ENCODE measurements at places on chromosomes 6 and 20.

DNA sequence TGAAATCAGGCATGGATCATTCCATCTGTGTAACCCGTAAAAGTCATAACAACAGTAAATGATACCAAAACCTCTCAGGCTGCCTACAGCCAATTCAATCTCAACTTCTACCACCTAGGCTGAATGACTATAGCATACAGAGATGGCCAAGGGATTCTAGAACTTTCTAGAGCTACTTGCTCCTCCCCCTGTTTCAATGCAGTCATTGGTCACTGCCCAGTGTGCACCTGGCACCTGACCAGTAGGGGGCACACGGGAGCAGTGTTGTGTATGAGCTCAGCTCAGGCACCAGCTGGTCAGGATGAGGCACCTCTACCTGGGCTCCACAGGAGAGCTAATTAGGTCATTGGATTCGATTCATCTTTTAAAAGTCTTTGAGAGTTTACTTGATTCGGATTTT is 86.2 kb downstream of the PLEKHG1 start:
- DNase-seq = peak; percentile 50

- DNase-seq = no peak
These were observed 24.6 kb downstream of the RAMACL start for GRCh38 chr6:166561771-166562359.

GRCh38 chr20:54626126-54626525 is 150.7 kb downstream of the DOK5 start:
- no peak for DNase-seq

- no peak for DNase-seq
These were observed 153.7 kb downstream of the OR2B2 start for GRCh38 chr6:27758491-27758890.

DNA sequence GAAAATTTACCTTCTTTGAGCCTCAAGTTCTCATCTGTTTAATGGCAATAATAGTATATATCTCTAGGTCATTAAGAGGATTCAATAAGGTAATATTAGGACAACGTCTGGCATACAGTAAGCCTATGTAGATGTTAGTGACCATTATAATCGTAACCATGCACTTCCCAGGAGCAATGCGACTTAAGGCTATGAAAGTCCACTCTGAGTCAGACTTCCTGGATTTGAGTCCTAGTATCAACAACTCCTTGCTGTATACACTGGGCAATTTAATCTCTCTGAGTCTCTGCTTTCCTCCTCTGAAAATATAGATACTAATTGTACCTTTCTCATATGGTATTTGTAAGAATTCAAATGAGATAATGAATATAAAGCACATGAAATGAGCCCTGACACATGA is 168.1 kb upstream of the HDDC2 start:
- DNase-seq = no peak

DNA sequence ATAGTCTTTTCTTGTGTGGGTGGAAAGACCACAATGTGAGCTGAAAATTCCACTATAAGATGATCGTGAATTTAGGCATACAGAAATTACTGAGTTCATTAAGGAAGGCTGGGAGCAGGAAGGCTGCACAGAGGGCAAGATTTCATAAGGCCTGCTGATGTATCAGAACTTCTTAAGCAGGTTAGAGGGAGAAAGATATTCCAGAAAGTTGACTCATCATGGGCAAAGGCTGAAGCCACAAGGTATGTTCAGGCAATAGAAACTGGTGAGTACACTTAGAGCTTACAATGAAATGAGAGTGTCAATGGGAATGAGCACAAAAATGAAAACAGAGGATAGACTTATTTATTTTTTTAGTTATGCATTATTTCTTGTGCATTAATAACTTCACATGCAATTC is 618.6 kb downstream of the CBLN4 start:
- DNase-seq = no peak

- DNase-seq = no peak
These were observed 8.0 kb upstream of the WTAP start for GRCh38 chr6:159719287-159719686.

DNA sequence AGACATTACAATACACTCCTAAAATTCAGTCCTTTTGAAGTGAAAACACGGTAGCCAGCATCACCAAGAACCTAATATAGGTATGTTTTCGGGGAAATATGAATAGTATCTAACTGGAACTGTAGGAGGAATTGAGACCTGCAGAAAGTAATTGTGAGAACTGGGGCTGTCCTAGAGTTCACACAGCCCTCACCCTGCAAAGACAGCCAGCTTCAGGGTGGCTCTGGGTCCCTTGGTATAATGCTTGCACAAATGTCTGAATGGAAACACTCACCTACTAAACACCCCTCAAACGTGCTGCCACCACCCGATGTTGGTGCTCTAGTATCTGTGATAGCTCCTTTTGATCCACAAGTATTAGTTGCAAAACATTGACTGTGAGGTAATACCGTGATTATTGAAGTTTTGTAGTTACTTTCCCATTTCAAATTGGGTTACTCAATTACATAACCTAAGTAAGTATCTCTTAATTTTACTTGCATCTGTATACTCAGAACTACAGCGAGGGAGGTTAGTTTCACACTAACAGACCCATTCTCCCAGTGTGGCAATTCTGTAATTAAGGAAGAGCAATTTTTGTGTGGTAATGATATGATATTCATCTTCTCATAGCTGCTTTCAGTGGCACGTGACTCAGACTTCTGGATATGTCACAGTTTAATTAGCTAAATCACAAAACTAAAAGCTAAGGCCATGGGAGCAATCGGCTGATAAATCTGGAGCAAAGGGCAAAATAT is 129.5 kb downstream of the INSM1 start:
- DNase-seq = no peak

- no peak for DNase-seq
These were observed 54.6 kb upstream of the CST7 start for GRCh38 chr20:24894488-24894887.

- DNase-seq = no peak
These were observed 15.3 kb upstream of the SRSF6 start for GRCh38 chr20:43442282-43442880.

- no peak for DNase-seq
These were observed 215.4 kb upstream of the THBS2 start for GRCh38 chr6:169469028-169469427.

DNA sequence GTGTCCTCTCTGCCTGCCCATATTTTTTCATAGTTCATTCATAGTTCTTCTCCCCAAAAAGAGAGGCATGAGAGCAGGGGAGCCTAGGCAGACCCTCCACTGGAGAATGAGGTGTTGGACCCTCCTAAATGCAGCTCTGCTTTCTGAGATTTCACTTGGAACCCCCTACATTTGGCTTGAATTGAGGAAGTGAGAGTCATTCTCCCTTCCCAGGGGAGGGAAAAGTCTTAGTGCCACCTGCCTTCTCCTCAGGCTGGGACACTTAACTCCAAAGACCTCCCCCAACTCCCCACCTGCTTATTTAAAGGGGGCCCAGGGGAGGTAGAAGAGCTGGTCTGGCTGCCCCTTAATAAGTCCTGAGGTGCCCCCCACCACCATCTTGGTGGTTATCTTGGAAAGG is 78.2 kb downstream of the CHMP4B start:
- no peak for DNase-seq

- peak; percentile 89 for DNase-seq
These were observed 85.5 kb downstream of the TRIM27 start for GRCh38 chr6:28838289-28838633.

DNA sequence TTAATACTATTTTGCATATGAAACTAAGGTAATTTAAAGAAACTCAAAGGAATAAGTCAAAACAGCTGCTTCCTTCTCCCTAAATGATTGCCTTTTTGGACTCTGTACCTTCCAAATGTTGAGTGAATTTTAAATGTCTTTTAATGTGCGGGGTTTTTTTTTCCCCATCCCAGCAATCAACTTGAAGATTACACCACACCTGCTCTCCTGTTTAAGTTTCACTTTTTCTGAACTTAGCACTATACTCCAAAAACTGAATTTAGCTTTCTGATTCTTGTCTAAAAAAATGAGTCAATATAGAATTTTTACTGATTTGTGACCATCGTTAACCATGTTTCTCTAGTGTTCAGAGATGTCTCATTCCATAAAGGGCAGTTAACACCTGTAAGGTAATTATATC is 220.8 kb upstream of the THEMIS start:
- no peak for DNase-seq

DNA sequence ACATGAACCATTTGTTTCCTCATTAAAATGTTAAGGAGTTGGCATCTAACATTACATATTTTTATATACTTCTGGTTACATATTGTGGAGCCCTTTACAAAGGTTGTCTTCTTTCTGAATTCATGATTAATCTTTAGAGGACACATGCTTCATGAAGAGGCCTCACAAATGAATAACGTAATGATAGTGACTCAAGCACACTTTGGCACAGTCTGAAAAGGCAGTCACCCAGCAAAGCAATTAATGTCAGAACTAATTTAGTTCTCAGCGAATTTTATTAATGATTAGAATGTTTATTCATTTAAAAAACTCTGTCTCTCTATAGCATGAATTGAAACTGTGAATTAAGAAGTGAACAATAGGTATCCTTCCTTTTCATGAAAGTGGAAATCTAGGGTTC is 854.2 kb downstream of the PHF3 start:
- no peak for DNase-seq

DNA sequence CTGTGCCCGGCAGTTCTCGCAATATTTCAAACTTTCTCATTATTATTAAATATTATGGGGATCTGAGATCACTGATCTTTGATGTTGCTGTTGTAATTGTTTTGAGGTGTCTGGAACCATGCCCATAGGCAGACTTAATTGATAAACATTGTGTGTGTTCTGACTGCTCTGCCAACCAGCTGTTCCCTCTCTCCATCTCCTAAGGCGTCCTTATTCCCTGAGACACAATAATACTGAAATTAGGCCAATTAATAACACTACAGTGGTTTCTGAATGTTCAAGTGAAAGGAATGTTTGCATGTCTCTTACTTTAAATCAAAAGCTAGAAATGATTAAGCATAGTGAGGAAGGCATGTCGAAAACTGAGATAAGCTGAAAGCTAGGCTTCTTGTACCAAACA is 7.6 kb downstream of the MAPK14 start:
- DNase-seq = no peak

DNA sequence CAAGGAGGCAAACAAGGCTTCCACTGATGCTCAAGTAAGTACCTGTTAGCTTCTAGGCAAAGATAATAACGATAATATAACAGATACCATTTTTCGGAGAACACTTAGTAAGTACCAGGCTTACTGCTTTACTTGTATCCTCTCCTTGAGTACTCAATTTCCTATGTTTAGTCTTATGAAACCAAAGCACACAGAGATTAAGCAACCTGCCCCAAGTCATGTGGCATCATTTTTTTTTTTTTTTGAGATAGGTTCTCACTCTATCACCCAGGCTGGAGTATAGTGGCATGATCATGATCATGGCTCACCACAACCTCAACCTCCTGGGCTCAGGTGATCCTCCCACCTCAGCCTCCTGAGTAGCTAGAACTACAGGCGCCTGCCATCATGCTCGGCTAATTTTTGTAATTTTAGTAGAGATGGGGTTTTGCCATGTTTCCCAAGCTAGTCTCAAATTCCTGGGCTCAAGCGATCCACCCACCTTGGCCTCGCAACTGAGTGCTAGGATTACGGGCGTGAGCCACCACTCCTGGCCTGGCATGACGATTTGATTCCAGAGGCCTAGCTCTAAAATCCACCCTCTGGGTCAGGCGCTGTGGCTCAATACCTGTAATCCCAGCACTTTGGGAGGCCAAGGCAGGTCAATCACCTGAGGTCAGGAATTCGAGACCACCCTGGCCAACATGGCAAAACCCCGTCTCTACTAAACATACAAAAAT is 14.0 kb downstream of the SPAG4 start:
- DNase-seq = no peak

- DNase-seq = no peak
These were observed 441.1 kb upstream of the JARID2 start for GRCh38 chr6:14804785-14805210.
